ENCODE measurements at places on chromosomes 13 and 19.

- DNase-seq = no peak
These were observed 68.0 kb upstream of the C1QTNF9B start for GRCh38 chr13:23965346-23965745.

- DNase-seq = no peak
These were observed 64.7 kb upstream of the OXGR1 start for GRCh38 chr13:97058926-97059325.

DNA sequence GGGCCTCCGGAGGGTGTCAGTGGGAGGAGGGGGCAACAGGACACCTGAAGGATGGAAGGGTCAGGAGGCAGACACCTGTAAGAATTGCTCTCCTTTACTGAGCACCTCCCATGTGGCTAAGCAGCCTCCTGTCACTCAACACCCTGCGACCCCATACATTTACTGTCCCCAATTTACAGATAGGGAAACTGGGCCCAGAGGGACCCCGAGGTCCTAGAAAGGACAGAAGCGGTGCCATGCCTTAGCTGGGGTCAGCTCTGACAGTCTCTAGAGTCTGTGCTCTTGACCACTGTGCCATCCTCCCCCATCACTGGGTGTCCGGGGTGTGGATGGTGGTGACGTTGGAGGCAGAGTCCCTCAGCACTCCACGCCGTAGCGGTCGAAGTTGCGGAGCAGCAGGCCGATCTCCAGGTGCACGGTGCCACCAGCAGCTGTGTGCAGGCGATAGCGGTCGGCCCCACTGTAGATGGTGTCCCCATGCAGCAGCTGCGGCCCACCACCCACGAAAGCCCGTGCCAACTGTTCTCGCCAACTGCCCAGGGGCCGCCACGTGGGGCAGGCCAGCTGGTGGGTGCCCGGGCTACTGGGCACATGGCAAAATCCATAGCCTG lies 726 bp upstream of the TGFB1 start:
- no peak for DNase-seq

- DNase-seq = no peak
These were observed 6.6 kb upstream of the MLNR start for GRCh38 chr13:49213539-49213938.

GRCh38 chr13:40146611-40147117 lies 491.2 kb downstream of the COG6 start:
- no peak for DNase-seq

DNA sequence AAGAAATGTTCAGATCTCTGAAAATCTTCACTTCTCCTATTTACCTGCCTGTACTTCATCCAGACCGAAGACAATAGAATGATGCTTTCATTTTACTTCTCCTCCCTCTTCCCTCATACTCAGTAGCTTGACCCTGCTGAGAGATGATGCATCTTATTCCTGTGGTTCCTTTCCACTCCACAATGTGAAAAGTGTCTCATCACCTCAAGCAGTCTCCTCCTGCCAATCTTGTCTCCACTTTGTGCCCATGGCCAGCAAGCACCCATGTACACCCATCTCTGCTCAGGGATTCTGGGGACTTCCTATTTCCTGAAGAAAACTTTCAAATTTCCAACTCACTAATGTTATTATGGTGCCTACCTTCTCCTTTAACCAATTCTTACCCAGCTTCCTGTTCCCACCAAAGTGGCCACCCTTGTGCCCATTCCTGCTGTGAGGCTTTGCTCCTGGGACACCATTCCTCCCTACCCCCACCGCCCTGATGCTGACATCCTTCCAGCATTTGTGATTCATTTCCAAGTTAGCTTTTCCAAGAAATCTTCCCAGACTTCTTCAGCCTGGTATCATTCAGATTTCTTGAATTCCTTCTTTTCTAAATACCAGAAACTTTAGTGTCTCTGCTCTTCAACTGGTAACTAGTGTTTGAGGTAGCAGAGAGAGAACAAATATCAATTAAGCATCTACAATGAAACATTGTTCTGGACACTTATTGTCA lies 212.5 kb downstream of the POSTN start:
- DNase-seq = no peak

GRCh38 chr19:45354241-45354842 lies 13.8 kb downstream of the KLC3 start:
- DNase-seq = no peak

GRCh38 chr19:16778796-16779411 lies 50.3 kb upstream of the SIN3B start:
- DNase-seq = peak; percentile 18

DNA sequence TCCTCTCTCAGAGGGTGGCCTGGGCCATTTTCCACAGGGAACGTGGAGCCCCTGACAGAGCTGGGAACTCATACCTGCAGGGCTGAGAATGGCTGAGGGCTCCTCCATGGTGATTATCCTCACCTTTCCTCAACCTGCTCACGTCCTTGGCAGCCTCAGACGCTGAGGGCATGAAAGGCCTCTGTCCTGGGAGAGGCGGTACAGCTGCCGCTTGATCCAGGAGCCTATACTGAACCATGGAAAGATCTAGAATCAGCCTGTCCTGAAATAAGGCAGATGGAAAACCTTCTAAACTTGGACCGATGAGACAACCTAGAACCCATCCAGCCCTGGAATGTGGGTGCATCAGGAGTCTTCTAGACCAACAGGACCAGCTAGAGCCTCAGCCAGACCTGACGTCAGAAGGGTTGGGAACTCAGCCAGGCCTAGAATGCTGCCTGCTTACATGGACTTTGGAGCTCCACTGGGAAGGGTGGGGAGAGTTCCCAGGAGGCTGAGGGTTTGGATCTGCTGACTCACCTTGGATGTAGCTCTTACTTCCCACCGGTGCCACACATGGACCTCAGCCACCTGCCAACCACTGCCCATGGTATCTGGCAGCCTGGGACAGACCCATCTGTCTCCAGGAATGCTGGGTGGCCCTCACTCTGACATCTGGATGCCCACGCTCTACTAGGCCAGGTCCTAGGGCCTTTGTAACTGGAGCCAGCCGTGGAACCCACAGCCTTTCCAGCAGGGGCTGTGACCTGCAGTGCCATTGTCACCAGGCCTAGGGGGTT lies 7.5 kb downstream of the KCTD15 start:
- no peak for DNase-seq

DNA sequence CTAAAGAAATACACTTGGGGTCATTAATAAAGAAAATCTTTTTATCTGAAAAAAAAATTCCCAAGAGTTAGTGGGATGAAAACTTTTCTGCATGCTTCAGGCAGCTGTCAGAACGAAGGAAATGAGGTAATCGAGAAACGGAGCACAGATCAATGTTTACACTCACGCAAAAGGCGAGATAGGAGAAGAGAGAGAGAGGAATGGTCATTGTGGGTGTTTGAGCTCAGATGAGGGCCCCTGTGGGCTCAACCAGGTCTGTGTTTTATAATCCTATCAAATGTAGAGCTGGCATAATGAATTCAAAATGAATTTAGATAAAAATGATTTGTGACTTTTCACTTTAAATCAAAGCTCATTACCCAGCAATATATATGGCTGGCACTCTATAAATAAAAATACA lies 6.3 kb upstream of the RXFP2 start:
- DNase-seq = no peak

GRCh38 chr13:111943229-111943795 lies 123.6 kb upstream of the SOX1 start:
- DNase-seq = no peak

DNA sequence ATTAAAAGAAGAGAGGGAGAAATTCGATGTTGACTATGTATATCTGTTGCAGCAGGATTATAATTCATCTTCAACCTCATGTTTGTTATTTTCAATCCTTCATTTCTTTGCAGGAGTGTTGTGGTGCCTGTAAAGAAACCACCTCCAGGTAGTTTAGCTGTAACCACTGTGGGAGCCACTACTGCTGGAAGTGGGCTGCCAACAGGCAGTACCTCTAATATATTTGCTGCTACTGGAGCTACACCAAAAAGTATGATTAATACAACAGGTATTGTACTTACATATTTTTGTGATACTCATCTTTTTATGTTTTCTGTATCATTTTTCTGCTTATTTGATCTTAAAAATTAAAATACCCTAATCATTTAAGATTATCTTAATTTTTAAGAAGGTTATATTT lies 266.5 kb downstream of the NBEA start:
- DNase-seq = no peak

DNA sequence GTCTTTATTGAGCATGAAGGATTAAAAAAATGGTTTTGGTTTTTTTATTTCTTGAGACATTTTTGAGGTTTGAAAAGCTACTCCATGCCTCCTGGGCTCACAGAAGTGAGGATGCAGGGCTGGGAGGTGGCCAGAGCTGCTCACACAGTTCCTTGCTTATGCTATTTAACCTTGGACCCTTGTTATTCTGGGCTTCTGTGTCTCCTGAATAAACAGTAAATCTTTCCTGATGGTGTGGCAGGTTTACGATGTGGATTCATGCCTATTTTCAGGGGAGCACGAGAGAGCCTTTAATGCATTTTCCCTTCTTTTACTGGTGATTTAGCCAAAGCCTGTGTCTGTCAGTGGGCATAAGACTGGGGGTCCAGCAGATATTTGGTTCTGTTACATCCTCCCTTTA lies 34.3 kb upstream of the PCDH8 start:
- DNase-seq = no peak

DNA sequence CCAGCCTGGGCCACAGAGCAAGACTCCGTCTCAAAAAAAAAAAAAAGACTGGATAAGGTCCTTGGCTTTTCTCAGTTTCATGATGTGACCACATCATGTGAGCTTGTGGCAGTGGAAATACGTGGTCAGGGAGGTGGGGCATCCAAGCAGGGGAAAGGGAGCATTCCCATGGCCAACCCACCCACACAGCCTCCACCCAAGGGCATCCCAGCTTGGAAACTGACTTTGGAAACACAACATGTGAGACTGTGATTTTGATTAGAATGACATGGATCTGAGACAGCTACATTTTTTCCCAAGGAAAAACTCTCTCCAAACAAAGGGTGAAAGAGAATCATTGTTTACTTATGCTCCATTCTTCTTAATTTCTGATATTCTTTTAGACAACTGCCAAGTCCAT lies 405.0 kb upstream of the ZNF507 start:
- no peak for DNase-seq

GRCh38 chr19:46713781-46714443 lies 3.0 kb downstream of the PRKD2 start:
- peak; percentile 80 for DNase-seq

DNA sequence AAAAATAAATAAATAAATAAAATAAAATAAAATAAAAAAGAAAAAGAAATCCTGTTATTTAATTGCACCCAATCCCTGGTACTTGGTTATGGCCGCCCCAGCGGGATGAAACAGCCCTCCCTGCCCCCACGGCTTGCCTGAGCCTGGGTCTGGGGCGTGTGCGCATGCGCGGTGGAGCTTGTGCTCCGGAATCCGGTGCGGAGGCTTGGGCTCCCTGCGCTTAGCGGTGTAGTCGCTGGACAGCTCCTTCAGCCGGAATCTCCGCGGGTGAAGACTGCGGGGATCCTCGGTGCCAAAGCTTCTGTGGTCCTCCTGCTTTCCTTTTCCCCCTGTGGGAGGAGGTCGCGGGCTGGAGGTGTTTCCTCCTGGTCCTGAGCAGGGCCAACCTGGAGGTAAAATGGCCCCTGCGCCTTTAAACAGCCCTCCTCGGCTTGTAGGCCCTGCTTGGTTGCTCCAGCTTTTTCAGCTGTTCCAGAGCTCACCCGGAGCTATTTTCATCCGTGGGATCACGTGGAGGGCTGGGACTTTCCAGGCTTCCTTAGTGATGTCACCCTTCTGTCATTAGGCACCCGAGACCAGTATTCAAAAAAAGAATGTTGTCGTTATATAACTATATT lies at the start of gene PLA2G4C:
PLA2G4C (minus strand) TSS at position 468 of the 617 bp plus-strand sequence. CDS start 4,288 bp downstream, outside the sequence.
- DNase-seq = peak; percentile 90

GRCh38 chr13:21150013-21150412 lies 26.3 kb downstream of the SKA3 start:
- DNase-seq = no peak

GRCh38 chr19:5141129-5141849 lies 172.4 kb downstream of the KDM4B start:
- DNase-seq = no peak

DNA sequence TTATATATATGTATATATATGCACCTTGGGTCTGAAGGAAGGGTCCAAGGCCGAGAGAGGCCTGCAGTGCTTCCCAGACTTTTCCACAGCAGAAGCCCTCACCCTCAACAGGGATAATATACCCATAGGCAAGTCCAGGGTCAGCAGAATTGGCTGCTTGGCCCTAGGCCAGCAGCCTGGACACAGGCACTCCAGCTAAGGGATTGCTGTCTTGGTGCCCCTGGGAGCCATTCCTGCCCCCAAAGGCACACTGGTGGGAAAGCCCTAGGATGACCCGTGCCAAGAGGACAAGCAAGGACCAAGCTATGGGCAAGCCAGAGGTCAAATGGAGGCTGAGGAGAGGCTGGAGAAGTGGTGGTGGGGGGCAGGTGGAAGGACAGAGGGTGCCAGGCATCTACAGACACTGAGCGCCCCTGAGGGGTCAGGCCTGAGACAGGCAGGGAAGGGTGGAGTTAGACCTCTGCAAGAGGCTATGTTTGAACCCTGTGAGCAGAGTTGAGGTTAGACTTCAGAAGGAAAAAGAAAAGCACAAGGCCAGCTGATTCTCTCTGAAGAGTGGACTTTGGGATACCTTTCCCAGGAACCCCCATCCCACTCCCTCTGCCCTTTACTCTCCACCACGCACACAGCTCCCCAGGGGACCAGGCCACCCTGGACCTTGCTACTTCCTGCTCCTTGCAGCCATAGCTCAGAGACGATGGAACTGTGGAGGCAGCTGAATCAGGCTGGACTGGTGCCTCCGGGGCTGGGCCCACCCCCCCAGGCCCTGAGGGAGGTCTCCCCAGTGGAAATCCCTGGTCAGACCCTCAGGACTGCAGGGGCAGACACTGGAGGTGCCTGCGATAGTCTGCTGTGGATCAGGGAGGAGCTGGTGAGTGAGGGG lies at the start of gene ERICH4:
ERICH4 (plus strand) TSS at position 684 of the 883 bp plus-strand sequence; CDS start at position 698, 14 bp downstream.
- DNase-seq = no peak

DNA sequence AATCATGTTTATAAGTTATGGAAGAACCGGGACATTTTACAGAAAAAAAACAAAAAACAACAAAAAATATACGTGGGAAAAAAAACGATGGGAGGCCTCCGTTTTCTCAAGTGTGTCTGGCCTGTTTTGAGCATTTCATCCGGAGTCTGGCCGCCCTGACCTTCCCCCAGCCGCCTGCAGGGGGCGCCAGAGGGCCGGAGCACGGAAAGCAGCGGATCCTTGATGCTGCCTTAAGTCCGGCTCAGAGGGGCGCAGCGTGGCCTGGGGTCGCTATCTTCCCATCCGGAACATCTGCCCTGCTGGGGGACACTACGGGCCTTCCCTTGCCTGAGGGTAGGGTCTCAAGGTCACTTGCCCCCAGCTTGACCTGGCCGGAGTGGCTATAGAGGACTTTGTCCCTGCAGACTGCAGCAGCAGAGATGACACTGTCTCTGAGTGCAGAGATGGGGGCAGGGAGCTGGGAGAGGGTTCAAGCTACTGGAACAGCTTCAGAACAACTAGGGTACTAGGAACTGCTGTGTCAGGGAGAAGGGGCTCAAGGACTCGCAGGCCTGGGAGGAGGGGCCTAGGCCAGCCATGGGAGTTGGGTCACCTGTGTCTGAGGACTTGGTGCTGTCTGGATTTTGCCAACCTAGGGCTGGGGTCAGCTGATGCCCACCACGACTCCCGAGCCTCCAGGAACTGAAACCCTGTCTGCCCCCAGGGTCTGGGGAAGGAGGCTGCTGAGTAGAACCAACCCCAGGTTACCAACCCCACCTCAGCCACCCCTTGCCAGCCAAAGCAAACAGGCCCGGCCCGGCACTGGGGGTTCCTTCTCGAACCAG lies 1.8 kb upstream of the APOE start:
- peak; percentile 18 for DNase-seq

GRCh38 chr19:52291781-52292180 lies 5.2 kb upstream of the ZNF480 start:
- no peak for DNase-seq

GRCh38 chr19:48362716-48363499 lies 832 bp downstream of the TMEM143 start:
- peak; percentile 98 for DNase-seq

- no peak for DNase-seq
These were observed 7.7 kb downstream of the DPRX start for GRCh38 chr19:53639471-53639870.
